Activated T-cell treated with anti-CD3 and anti-CD28 coated beads for 24 hours (primary cell): ENCODE measurements at places on chromosomes 1 and 21.

GRCh38 chr21:17003763-17004373 is 509.0 kb upstream of the CXADR start:
- no peak for DNase-seq

- DNase-seq = no peak
Measured at GRCh38 chr21:23471877-23472276, 2135.4 kb downstream of the MRPL39 start.

DNA sequence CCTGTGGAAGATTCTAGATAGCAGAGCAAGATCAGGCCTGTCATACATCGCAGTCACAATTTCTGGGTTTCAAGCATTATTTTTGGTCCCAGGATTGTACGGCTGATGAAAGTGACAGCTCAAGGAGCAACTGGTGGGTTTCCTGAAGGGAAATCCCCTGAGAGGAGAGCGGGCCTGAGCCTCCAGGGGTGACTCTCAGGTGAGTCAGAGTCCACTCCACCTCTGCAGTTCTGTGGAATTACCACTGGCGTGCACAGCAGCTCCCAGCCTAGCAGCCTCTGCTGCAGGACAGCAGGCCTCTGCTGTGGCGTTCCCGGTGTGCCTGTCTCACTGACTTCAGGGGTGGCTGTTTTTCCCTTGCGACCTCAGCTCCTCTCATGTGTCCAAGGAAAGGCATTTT is 24.4 kb downstream of the SLC66A1 start:
- DNase-seq = peak; percentile 57

DNA sequence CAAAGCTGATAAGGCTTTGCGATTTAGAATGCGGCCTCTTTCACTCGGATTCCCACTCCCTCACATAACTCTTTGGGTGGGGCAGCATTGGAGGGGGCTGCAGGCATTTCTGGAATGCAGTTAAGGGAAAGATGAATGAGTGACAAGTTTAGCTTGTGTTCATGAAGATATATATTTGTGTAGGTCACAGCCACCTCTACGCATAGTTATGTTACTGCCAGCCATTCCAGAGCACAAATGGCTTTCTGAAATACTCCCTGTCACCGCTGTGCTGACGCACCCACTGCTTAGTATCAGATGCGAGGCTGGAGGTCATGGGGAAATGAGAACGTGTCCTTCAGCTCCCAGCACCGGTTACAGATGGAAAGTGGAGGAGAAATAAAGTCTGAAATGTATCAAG is 54.1 kb upstream of the ATP1A1 start:
- no peak for DNase-seq
